Purkinje cell (primary cell): ENCODE measurements at places on chromosomes 1 and 21. TPM values are rescaled to one million over a fixed set of nuclear protein-coding genes. Genes with fewer than 3 reads are reported as not detected.

Gene HES3
- polyA plus RNA-seq: not detected in 2 replicates

Gene CHIT1
- polyA plus RNA-seq: not detected in 2 replicates

Gene NHLH1
- 1.7 and 4.6 TPM in 2 replicates for polyA plus RNA-seq

Gene C1orf146
- polyA plus RNA-seq: 5.1 and 10.2 TPM in 2 replicates

Gene PARS2
- polyA plus RNA-seq: 1.3 and 3.0 TPM in 2 replicates

Gene HCRTR1
- not detected in 2 replicates for polyA plus RNA-seq

Gene SLAMF7
- not detected in 2 replicates for polyA plus RNA-seq

Gene ADCY10
- 0.12 and 0.88 TPM in 2 replicates for polyA plus RNA-seq

Gene PGLYRP4
- polyA plus RNA-seq: not detected in 2 replicates
